ENCODE measurements at places on chromosomes 2 and 18.

- DNase-seq: peak; percentile 69
Observed at GRCh38 chr2:9201185-9201891, 5.3 kb upstream of the ASAP2 start.

GRCh38 chr2:102185347-102185746, 1.5 kb upstream of the IL1RL2 start:
- DNase-seq: no peak

DNA sequence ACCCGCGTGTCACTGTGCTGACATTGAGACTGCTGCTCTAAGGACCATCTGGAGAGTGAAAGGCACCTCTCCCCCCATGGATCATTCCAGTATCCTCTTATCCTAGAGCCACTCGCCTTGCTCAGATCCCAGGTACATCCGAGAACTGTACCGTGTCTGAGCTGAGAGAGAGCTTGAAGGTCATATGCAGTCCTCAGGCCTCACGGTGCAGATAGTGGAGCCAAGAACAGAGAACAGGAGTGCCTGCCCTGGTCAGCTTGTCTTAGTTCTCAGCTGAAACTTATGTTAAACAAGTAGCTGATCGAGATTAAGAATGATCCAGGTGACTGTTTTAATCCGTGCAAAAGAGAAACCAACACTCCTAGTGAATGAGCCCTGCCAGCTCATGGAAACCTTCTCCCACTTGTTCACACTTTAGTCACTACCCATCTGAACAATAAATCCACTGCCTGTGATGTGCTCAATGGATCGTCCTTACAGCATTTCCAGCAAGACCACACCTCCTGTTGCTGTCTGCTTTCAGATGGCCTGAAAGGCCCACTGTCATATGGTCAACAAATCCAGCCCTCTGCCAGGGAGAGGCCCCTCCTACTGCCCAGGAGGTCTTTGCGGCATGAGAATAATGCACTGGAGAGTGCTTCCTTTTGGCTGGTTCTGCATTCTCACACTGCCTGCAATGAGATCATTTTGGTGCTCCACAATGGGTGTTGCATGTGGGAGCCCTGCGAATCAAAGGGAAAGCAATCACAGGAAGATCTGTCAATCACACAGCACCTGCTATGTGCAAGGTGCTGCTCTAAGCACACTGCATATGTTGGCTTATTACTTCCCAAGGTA, 43.7 kb upstream of the APCDD1 start:
- DNase-seq: no peak

- DNase-seq: no peak
Observed at GRCh38 chr18:34807106-34807796, 97.2 kb downstream of the DTNA start.

DNA sequence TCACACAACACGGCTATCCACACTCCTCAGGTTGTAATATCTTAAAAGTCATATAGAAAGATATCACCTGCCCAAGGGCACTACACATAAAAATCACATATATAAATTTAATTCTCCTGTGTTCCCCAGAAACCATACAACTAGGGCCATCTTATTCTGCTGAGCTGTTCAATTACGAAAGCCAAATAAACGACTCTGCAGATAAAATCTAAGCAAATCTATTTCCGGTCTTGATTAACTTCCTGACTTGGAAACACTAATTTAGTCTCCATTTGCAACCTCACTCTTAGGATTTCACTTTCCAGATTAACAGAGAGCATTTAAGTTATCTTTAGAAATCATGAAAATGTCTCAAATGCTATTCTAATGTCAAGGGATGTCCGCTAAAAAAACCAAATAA, 23.9 kb upstream of the STK17B start:
- DNase-seq: no peak

DNA sequence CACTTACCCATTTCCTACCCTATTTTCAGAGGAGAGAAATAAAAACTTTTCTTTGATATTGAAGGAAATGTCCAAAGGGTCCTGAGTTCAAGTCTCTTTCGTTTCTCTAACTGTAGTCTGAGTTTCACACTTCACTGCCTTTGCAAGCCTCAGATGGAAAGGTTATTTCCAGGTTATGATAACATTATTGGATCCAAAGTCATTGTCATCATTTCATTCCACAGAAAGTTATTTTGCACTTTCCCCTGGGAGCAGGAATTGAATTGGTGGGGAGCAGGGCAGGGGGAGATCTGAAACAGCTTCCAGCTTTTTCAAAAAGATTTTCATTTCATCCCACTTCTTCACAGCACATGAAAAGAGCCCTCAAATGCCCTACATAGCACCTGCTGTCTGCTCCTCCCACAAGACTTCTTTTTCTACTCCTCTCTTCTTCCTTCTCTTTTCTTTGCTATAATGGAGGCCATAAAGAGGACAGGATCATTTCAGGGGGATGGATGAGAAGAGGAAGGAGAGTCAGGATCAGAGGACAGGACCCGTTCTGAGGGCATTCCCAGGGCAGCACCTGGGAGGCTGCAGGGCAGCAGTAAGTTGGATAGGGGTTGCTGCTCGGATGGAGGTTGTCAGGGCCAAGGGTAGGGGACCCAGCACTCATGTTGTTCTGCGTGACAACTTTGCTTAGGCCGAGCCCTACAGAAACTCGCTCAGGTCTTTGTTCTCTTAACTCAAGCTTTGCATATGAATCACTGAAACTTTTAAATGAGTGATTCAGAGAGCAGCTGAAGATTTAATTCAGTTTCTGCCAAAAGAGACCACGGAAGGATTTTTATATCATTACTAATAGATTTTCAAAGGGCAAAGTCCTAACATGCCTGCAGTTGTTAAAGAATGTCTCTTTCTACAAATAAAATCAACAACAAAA, 11.4 kb upstream of the GALNT5 start:
- DNase-seq: peak; percentile 96

GRCh38 chr2:36570416-36570815, 27.6 kb downstream of the FEZ2 start:
- peak; percentile 75 for DNase-seq

GRCh38 chr2:116537811-116538210, 1276.7 kb upstream of the DDX18 start:
- no peak for DNase-seq

DNA sequence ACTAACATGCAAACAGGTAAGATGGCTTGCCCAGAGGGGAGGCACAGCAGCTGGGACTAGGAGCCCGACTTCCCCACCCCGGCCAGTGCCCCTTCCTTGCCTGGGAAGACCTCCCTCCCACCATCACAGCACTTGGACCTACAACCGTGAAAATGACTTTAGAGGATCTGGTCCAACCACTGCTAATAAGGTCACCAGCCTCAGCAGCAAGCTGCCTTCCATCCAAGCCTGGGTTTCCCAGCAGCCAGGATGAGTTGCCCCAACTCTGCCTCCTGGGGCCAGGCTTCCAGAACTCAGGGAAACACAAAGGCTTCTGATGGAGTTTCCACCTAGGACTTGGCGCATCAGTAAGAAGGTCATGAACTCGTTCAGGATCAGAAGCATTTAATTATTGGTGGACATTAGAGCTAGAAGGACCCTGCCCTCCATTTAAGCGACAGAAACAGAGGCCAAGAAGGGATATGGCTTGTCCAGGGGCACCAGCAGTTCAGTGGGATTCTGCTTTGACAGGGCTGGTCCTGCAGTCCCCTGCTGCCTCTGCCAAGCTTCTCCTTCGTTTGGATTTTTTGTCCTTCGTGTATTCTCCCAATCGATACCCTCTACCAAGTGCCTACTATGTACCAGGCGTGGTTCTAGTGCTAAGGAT, 403.0 kb upstream of the ID2 start:
- no peak for DNase-seq

- no peak for DNase-seq
Observed at GRCh38 chr2:30456106-30456505, 9.1 kb downstream of the LCLAT1 start.
